Endothelial cell (in vitro differentiated cells): ENCODE measurements at places on chromosomes 1 and 21. TPM values are rescaled to one million over a fixed set of nuclear protein-coding genes. Genes with fewer than 3 reads are reported as not detected.

The A3GALT2 gene
- not detected for total RNA-seq

DNA sequence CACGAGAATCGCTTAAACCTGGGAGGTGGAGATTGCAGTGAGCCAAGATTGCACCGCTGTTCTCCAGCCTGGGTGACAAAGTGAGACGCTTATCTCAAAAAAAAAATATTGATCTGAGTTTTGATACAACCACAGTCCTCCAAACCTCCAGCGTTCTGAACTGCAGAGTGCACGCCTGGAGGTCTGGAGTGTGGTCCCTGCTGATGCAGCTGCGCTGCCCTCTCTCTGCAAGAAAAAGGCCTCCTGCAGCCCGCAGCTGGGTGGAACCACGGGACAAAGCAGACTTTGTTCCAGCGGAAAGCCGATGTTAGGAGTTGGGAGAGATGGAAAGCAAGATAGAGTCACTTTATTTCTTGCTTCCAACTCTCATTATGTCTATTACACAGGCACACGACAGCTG lies 144.9 kb upstream of the SOD1 start:
- H3K27ac ChIP-seq = no peak overlapping the region
- peaks cover 5% of the 10 kb centered on the region for H3K27me3 ChIP-seq
- no peak overlapping the region for H3K4me3 ChIP-seq
- H3K4me1 ChIP-seq = peaks cover 34% of the 10 kb centered on the region
- peaks cover 10% of the 10 kb centered on the region for H3K36me3 ChIP-seq
- DNase-seq = peak; percentile 21

GRCh38 chr21:44602463-44602850 lies 2.1 kb downstream of the KRTAP10-7 start:
- H3K27ac ChIP-seq = no peak overlapping the region
- H3K4me3 ChIP-seq = no peak overlapping the region
- DNase-seq = no peak
- peaks cover 9% of the 10 kb centered on the region for H3K27me3 ChIP-seq

DNA sequence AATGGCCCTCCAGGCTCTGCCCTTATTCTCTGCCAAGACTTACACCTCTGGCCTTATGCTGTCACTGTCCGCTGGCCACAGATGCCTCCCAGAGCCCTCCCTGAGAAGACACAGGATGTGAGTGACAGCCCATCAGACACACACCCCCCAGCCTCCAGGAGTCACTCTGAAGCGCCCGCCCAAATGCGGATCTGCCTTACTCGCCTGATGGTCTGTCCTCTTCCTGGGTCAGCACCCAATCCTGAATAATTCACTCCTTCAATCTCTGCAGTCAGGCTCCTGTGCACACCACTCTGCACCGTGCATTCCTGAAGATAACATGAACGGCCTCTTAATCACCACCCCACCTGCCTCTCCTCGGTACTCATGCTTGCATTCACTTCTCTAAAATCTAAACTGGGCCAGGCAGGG lies 14.7 kb downstream of the CLSTN1 start:
- no peak for DNase-seq
- H3K36me3 ChIP-seq = no peaks in the 10 kb centered on the region
- H3K4me1 ChIP-seq = peaks cover 11% of the 10 kb centered on the region
- H3K27me3 ChIP-seq = no peaks in the 10 kb centered on the region

DNA sequence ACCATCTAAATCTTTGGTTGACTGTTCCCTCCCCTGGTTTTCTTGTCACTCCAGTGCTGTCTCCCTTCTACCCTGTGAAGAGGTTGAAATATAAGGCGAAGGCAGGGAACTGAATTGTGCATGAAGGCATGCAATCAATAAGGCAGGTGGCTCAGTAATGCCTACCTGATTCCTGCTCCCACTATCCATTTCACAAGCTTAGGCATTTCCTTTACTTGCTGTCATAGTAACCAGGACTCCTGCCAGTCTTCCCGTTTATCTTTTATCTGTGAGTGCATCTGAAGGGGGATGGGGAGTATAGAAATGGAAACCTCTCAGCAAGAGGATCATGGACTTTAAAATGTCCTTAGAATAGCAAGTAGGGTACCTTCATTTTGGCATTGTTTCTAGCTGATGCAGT lies 40.5 kb downstream of the MRPS6 start:
- no peak overlapping the region for H3K4me3 ChIP-seq
- H3K27me3 ChIP-seq = no peaks in the 10 kb centered on the region
- no peak for DNase-seq
- H3K27ac ChIP-seq = no peak overlapping the region
- H3K36me3 ChIP-seq = no peaks in the 10 kb centered on the region

DNA sequence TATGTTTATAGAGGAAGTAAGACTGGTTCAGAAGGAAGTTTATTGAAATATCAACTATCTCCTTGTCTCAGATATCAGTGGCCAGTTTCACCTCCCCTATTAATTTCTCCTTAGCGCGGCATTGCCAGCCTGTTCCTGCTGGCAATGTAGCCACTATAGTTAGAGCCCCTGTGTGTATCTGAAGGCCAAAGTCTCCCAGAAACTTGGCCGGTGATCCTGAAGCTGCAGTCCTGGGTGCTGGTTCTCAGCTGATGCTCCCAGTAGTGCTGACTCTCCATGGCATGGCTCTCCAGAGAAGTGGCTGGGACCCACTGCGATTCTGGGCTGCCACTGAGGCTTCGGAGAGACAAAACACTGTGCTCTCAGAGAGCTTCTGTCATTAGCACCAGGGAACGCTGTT lies 59.9 kb downstream of the TNN start:
- H3K4me3 ChIP-seq = no peak overlapping the region
- DNase-seq = no peak
- peaks cover 10% of the 10 kb centered on the region for H3K27me3 ChIP-seq
- peaks cover 44% of the 10 kb centered on the region for H3K4me1 ChIP-seq
- no peak overlapping the region for H3K27ac ChIP-seq
- peaks cover 4% of the 10 kb centered on the region for H3K36me3 ChIP-seq

The RBP7 gene
- total RNA-seq = 0.92 TPM

DNA sequence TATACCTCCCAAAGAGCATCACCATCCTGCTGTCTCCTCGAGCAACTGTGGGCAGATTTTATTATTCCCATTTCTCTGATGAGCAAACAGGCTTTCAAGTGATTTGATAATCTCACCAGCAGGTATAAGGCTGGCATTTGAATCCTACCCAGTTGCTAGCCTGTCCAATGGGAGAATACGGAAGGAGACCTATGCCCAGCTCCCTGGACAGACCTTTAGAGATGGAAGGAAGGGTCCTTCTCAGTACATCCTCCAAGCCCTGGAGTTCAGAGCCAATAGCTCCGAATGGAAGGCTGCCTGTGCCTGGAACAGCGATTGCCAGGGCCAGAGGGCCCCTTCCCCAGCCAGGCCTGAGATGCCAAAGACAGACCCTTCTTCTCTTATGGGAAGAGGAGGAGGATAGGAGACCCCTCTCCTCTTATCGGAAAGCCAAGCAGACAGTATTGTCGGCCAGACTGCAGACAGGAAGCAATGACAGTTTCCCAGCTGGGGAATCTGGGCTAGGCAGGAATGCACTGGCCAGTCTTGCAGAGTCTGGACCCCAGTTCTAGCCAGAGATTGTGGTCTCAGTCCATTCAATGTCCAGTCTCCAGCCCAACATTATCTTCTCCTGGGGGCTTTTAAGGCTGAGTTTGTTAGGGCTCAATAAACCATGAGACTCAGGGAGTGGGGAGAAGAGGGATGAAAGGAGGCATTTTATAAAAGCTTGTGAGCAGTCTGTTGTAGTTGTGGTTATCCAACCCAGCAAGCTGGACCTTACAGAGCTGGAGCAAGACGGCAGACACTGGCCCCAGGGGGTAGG lies 2.0 kb downstream of the IFFO2 start:
- peak; percentile 42 for DNase-seq
- H3K27ac ChIP-seq = peak overlapping the region; percentile 84
- H3K36me3 ChIP-seq = peaks cover 6% of the 10 kb centered on the region
- peak overlapping the region; percentile 90 for H3K4me3 ChIP-seq

DNA sequence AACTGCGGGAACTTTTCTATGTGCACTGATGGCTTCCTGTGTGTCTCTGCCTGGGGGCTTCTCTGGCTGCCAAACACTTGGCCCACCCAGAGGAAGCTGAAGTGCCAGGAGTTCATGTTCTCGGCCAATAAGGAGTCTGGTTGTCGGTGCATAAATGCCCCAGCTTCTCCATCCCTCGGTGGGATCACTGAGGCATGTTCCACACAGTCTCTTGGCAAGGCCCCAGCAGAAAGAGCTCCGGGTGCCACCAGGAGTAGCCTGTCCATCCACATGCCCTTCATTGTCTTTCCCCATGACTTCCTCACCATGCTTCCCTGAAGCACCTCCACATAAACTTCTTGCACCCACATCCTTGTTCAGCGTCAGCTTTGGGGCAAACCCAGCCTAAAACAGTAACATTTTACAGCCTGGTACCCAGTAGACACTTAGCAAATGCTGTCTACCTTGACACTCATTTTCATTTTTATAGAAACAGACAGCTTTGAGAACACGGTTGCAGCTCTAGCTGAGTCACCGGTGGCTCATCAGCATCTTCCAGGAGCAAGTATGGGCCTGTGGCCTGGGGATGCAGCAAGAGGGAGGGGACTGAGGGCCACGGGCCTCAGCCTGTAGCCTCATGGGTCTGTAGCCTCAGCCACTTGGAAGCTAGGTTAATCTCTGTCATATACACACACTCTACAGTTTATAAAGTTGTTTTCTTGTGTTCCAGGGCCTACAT lies 14.8 kb upstream of the CDCP2 start:
- H3K4me1 ChIP-seq = peaks cover 20% of the 10 kb centered on the region
- H3K36me3 ChIP-seq = no peaks in the 10 kb centered on the region
- peaks cover 1% of the 10 kb centered on the region for H3K27me3 ChIP-seq
- no peak for DNase-seq
- no peak overlapping the region for H3K27ac ChIP-seq
- no peak overlapping the region for H3K4me3 ChIP-seq

- no peaks in the 10 kb centered on the region for H3K27me3 ChIP-seq
- DNase-seq = no peak
- no peaks in the 10 kb centered on the region for H3K4me1 ChIP-seq
- no peak overlapping the region for H3K4me3 ChIP-seq
These were observed 42.1 kb upstream of the NEGR1 start for GRCh38 chr1:72324451-72324850.

DNA sequence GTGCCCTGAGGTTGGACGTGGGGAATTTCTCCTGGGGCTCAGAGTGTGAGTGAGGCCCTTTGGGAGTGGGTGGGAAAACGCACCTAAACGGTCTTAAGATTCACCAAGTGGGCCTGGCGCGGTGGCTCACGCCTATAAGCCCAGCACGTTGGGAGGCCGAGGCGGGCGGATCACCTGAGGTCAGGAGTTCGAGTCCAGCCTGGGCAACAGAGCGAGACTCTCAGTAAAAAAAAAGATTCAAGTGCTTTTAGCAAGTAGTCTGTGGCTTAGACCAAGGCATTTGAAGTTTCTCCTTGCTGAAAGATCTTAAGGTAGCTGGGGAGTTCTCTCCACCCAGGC lies 1.4 kb downstream of the RPS8 start:
- H3K27me3 ChIP-seq = peaks cover 12% of the 10 kb centered on the region
- peak overlapping the region; percentile 97 for H3K4me3 ChIP-seq
- peak overlapping the region; percentile 70 for H3K27ac ChIP-seq

The TDRD5 gene
- not detected for total RNA-seq

GRCh38 chr1:63916485-63917360 lies 142.9 kb downstream of the ROR1 start:
- no peak overlapping the region for H3K27ac ChIP-seq
- H3K4me3 ChIP-seq = no peak overlapping the region
- peaks cover 3% of the 10 kb centered on the region for H3K27me3 ChIP-seq
- no peak for DNase-seq
- H3K4me1 ChIP-seq = peaks cover 23% of the 10 kb centered on the region

- H3K36me3 ChIP-seq = no peaks in the 10 kb centered on the region
- no peaks in the 10 kb centered on the region for H3K27me3 ChIP-seq
- no peaks in the 10 kb centered on the region for H3K4me1 ChIP-seq
- H3K4me3 ChIP-seq = no peak overlapping the region
- no peak overlapping the region for H3K27ac ChIP-seq
- no peak for DNase-seq
These were observed 267.0 kb downstream of the KCTD3 start for GRCh38 chr1:215833941-215834729.

The CNKSR1 gene
- 10.0 TPM for total RNA-seq

DNA sequence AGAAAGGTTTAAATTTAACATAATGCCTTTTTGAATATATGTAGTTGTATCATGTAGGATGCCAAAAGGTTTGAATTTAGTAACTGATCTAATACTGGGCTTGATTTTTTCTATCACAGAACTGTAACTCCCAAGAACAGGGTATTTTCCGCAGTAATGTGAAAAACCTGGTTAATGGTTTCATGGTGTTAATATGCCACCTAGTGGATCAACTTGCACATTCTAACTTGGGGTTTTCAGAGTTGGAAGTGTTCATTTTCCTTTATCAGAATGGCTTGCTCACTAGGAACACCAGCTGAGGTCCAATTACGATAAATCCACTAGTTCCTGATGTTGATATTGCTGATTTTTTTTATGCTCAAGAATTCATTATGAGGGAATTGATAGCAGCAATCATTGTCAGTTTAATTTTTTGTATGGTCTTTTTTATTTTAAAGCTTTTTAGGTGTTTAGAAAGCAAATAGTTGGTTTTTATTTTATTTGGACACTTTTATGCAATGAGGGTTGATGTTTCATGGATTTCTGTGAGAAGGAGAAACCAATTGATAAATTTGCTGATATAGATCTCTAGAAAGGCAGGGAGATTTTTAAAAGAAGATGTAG lies 157.2 kb downstream of the PLA2G4A start:
- DNase-seq = peak; percentile 28
- peaks cover 16% of the 10 kb centered on the region for H3K4me1 ChIP-seq
- no peak overlapping the region for H3K4me3 ChIP-seq
- H3K27ac ChIP-seq = no peak overlapping the region
- no peaks in the 10 kb centered on the region for H3K36me3 ChIP-seq

GRCh38 chr1:2251786-2252185 lies 23.7 kb downstream of the SKI start:
- peaks cover 12% of the 10 kb centered on the region for H3K36me3 ChIP-seq
- peaks cover 22% of the 10 kb centered on the region for H3K27me3 ChIP-seq
- no peak overlapping the region for H3K27ac ChIP-seq
- no peak for DNase-seq
- H3K4me1 ChIP-seq = peaks cover 21% of the 10 kb centered on the region

DNA sequence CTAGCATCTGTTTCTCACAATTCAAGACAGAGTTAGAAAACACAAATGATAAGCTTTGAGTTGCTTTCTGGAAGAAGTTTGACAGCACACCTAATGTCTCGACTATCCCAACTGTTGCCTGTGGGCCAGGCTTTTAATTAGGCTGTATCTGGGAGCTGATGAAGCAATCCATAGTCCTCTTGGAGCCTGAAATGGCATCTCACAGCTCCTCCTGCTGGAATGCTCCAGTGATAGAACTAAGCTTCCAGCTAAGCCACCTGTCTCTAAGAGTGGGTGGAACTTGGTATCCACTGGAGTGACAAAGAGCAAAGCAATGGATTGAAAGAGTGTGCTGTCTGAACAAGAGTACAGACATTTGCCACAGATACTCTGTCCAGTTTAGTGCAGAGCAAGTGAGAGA lies 605.3 kb upstream of the NR5A2 start:
- H3K4me3 ChIP-seq = no peak overlapping the region
- no peaks in the 10 kb centered on the region for H3K36me3 ChIP-seq
- H3K27me3 ChIP-seq = no peaks in the 10 kb centered on the region
- no peak overlapping the region for H3K27ac ChIP-seq
- H3K4me1 ChIP-seq = no peaks in the 10 kb centered on the region
- DNase-seq = peak; percentile 20

The FAM72A gene
- 21.7 TPM for total RNA-seq

- peak within 1 kb of the TSS; percentile 38 for H3K27ac ChIP-seq
- DNase-seq = no peak
- peaks cover 10% of the 10 kb centered on the region for H3K27me3 ChIP-seq
- peaks cover 24% of the 10 kb centered on the region for H3K4me1 ChIP-seq
- peaks cover 10% of the 10 kb centered on the region for H3K36me3 ChIP-seq
- peak within 1 kb of the TSS; percentile 95 for H3K4me3 ChIP-seq
These were observed at the start of gene LRRC42 for GRCh38 chr1:53946252-53947171. Gene LRRC42 (plus strand): TSS chr1:53946350. CDS start chr1:53952000, 5,650 bp downstream.

- peaks cover 25% of the 10 kb centered on the region for H3K4me1 ChIP-seq
- H3K36me3 ChIP-seq = no peaks in the 10 kb centered on the region
- no peaks in the 10 kb centered on the region for H3K27me3 ChIP-seq
- H3K27ac ChIP-seq = no peak overlapping the region
- no peak for DNase-seq
These were observed 18.2 kb upstream of the FMO4 start for GRCh38 chr1:171295821-171296220.
